Stimulated activated CD8-positive, alpha-beta memory T cell treated with anti-CD3 and anti-CD28 coated beads, Interleukin-7, amount 100 ng/mL, for 1 hour (primary cell): ENCODE measurements at places on chromosomes 6 and 20.

DNA sequence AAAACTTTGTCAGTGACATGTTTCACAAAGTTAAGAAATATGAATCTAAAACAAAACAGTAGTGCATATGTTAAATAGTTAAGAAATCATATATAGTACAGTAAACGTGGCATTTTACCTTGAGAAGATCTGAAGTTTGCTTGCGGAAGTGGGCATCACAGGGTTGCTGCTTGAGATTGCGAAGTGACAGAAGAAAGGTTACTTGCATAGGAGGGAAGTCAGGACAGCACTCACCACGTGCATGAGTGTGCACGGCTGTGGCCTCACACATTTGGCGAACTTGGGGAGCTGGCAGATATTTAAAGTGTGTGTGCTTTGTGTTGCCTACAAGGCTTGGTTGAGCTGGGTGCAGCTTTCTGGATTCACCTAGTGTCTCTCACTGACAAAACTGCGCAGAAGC lies 431.5 kb upstream of the ARID1B start:
- no peak for DNase-seq

DNA sequence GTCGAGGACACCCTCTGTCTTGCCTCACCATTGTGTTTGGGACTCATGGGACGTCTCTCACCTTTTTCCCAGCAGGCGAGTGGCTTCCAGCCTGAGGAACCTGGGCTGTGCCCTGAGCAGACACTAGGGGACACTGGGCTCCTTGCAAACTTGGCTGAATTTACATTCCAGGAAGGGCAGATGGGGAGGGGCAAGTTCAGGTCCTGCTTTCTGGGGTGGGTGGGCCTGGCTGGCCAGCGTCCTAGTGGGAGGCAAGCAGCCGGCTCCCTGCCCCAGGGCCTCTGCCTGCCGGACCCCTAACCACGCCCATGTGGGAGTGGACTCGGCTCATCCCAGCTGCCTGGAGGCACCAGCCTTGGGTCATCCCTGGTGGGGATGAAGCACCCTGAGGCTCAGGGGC lies 48.2 kb upstream of the MLN start:
- DNase-seq = no peak

DNA sequence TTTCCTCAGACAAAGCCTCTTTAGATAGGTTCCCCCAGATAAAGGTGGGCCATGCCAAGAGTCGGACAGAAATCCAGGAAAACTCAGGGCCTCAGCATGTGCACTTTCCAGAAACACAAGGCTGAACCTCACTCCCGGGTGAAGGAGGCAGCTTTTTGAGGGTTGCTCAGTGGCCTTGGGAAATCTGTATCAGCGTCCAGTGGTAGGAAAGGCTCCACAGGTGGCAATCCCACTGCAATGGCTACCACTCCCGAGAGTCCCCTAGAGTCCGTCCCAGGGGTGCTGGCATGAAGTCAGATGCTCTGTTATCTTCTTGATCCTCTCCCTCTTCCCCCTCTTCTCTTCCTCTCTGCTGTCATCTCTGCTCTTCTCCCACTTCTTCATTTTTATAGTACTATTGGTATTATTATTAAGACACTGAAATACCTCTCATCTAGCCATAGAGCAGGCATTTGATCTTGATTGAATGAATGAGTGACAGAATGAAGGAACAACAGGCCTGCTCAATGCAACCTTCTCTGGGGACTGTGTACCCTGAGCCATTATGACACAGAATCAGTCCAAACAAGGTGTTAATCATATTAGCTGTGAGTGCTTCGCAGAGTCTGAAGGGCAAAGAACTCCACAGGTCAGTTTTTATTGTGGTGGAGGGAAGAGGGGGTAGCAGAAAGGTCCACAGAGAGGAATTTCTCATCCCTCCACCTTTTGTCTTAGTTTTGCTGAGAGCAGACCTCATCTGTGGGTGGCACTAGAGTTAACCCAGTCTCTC lies 13.3 kb downstream of the SLC22A1 start:
- no peak for DNase-seq

- no peak for DNase-seq
Measured at GRCh38 chr6:148223424-148223842, 119.2 kb upstream of the SASH1 start.

DNA sequence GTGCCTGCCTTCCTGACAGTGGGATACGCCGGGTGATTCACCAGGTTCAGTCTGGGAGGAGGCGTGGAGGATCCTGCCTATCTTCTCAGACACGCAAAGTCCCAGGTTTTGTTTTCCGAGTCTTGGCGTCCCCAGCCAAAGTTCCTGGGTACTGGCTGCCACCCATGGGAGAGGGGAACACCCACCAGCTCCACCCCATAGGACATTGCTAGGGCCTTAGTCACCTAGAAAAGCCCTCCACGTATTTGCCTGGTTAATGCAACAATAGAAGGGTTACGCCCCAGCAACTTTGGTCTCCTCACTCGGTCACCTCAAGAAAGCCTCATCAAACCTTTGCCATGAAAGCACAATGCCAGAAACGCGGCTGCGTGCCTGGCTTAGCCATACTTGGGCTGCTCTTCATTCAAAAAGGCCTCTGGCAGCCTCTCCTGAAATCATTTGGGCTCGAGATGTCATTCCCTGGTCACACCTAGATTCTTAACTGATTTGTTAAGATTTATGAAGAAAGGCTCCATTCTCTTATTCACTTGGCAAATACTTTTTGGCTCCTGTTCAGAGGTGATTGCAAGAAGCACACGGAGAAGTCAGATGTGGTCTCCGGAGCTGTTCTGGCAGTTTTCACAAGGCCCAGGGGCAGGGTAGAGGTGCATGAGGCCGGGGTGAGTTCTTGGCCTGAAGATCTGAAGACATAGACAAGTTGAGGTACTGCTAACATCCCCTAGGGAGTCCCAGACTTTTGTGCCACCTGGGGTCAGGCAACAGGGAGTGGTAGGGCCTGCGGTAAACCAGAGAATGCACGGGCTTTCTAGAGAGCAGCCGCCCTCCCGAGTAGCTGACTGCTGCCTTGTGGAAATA lies 35.5 kb upstream of the ZNF133 start:
- DNase-seq = no peak

- no peak for DNase-seq
Measured at GRCh38 chr20:45639687-45640086, 8.6 kb upstream of the WFDC9 start.

DNA sequence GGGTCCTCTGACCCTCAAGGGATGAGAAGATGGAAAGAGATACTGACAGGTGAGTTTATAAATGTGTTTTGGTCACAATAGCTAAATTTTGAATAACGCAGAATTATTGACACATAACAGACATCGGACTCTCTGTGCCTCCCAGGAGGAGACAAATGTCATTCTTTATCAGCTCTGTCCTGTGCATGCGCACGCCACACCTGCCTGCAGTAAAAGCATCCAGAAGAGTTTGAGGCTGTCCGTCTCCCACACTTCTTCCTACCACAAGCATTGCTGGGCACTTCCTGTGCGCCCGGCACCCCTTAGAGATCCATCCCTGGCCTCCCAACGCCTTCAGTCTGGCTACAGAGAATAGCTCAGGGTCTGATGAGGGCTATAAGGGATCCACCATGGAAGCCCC lies 81.5 kb upstream of the CST7 start:
- DNase-seq = no peak

- peak; percentile 24 for DNase-seq
Measured at GRCh38 chr6:3732345-3733141, 19.0 kb downstream of the PXDC1 start.

DNA sequence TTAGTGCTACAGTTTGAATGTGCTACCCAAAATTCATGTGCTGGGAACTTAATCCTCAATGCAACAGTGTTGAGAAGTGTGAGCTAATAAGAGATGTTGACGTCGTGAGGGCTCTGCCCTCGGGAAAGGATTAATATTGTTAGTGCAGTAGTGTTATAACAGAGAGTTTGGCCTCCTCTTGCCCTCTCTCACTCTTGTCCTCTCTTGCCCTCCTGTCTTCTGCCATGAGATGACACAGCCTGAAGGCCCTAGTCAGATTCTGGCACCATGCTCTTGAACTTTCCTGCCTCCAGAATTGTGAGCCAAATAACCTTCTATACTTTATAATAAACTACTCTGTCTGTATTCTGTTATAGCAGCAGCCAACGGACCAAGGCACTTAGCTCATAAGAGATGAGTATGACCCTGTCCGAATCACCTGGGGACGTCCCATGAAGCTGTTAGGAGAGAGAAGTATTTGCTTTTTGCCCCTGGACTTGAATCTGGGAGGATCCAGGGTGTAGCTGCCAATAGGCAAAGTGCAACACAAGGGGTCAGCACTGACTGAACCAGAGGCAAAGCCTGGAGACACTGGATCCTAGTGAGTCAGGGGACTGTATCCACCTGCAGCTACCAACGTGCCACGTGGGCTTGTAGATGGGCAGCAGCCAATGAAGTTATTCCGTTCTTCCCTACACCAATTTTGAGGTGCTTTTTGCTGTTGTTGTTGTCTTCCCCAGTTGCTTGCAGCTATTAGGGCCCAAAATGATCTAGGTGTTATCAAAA lies 233.7 kb downstream of the THBS2 start:
- DNase-seq = no peak

- DNase-seq = no peak
Measured at GRCh38 chr6:75745404-75745803, 3.6 kb upstream of the MYO6 start.

DNA sequence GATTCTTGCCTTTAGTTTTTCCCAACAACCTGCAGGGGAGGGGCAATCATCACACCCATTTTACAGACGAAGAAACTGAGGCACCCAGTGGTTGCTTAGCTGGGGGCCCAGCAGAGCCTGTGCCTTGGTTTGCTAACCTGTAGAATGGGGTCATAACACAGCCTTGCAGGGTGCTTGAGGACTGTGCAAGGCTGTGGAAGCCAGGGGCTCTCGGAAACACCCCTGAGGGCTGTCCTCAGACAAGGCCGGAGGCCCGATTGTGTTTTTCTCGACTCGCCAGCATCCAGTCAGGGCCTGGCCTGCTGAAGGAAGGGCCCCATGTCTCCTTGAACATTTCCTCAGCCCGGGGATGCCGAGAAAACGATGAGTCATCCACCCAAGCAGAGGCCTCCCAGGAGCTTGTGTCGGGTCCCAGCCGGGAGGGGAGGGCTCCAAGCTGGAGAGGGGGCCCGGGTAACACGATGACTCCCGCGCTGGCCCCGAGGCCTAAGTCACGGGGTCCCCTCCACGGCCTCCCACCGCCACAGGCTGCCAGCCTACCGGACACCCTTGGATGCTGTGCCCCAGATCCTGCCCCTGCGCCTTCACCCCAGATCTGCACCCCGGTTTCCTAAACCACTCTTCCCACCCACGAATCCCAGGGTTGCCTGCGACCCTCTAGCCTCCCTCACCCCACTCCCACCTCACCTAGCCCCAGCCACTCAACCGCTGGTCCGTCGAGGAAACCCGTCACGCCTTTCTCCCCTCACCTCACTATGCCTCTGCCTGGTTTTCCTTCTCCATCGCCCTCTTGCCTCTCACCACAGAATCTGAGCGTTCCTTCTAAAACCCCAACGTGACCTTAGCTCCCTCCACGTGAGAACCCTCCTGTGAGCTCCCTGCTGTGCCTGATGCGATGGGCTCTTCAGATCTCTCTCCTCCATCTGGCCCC lies 10.6 kb downstream of the NOL4L start:
- DNase-seq = no peak

GRCh38 chr6:92777146-92777740 lies 642.1 kb downstream of the EPHA7 start:
- DNase-seq = no peak

- no peak for DNase-seq
Measured at GRCh38 chr6:158472447-158472846, 87.4 kb upstream of the TMEM181 start.

DNA sequence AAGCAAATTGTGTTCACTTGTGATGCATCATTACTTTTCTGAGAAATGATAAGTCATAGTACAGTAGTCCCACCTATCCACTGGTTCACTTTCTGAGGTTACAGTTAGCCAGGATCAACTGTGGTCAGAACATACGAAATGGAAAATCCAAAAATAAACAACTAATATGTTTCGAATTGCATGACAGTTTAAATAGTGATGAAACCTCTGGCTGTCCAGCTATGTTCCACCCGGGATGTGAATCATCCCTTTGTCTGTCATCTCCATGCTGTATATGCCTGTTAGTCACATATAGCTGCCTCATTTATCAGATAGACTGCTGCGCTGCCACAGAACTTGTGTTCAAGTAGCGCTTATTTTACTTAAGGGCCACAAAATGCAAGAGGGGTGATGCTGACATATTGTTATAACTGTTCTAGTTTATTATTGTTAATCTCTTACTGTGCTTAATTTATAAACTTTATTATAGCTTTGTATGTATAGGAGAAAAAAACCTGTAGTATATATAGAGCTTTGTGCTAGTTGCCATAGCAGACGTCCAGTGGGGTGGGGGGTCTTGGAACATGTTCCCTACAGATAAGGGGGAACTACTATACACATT lies 29.2 kb downstream of the AFDN start:
- no peak for DNase-seq

DNA sequence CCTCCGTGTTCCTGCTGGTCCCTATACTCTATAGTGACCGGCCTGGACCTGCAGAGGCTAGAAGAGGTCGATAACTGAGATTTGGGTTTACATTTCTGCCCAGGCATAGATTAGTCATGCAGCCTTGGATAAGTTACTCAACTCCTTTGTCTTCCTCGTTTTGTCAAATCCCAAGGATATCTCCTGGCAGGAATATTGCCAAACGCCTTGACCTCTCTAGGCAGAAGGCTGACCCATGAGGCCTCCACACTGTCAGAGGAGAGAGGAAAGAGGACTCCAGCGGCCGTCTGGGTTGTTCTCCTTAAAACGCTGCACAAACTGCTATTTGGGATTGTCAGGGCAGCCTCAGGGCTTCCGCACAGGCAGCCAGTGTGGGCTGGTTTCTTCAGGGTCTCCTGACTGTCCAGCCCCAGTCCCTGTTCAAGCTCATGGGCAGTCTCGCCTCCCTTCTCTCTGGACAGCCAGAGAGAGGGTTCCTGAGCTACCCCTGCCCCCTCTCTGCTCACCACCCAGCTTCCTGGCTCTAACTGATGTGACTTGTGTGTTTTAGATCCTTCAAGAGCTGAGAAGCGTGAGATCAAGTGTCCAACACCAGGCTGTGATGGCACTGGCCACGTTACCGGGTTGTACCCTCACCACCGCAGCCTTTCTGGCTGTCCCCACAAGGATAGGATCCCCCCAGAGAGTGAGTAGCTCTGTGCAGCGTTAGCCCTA lies 44.7 kb upstream of the PCMTD2 start:
- DNase-seq = no peak

GRCh38 chr20:61605283-61605682 lies 353.2 kb downstream of the CDH4 start:
- DNase-seq = no peak

DNA sequence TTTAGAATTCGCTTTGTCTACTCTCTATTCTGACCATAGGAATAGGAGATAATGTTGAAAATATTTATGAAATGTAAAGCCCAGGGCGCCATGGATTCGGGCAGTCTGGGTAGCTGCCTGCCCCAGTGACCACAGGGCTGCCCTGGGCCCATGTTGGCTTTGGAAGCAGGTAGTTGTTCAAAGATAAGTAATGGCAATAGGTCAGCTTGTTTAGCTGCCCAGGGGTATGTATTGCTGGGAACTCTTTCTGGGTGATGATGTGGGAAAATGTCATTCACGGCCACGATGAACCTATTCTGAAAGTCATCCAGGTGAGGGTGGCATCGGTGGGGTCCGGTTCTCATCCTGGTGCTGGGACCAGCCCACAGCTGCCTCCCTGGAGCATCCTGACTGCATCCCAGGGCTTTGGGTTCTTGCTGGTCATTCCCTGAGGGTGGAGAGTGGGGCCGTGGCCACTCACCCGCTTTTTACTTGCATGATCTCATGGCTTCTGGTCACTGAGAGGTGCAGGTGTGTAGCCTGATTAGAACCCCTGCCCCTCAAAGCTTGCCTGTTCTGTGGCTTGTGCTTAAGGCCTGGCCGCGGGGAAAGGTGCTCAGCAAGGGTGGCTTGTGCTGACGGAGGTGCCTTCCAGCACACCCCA lies 102.8 kb downstream of the ERMARD start:
- no peak for DNase-seq
